ENCODE measurements at places on chromosomes 2 and 18.

- no peaks in the 10 kb centered on the region for H3K36me3 ChIP-seq
- no peak for DNase-seq
- no peak overlapping the region for H3K4me3 ChIP-seq
- H3K27ac ChIP-seq = no peak overlapping the region
- peaks cover 2% of the 10 kb centered on the region for H3K27me3 ChIP-seq
- no peaks in the 10 kb centered on the region for H3K4me1 ChIP-seq
Observed at GRCh38 chr2:48719480-48720177, 35.9 kb downstream of the LHCGR start.

DNA sequence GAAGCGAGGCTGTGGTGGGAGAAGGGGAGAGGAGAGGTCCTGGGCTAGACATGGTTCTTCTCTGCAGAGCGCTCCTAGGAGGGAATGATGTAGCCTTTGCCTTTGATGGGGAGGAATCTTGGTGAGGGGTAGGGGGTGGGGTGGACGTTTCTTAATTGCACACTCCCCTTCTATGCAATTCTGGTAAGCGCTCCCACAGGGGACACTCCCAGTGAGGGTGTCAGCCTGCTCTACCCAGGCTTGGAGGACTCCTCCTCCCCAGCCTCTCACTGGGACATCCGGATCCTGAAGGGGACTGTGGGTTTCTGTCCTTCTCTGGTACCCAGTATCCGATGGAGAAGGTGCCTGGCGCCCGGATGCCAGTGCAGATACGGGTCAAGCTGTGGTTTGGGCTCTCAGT is 114.3 kb downstream of the DYSF start:
- DNase-seq = no peak
- H3K4me3 ChIP-seq = no peak overlapping the region
- H3K27me3 ChIP-seq = no peaks in the 10 kb centered on the region
- no peak overlapping the region for H3K27ac ChIP-seq
- H3K36me3 ChIP-seq = no peaks in the 10 kb centered on the region

- DNase-seq = no peak
- H3K4me3 ChIP-seq = no peak overlapping the region
- H3K4me1 ChIP-seq = peaks cover 17% of the 10 kb centered on the region
- H3K36me3 ChIP-seq = peaks cover 15% of the 10 kb centered on the region
Observed at GRCh38 chr2:233498126-233498525, 68.5 kb downstream of the USP40 start.

GRCh38 chr2:62197011-62197924 is 1.4 kb downstream of the B3GNT2 start:
- no peaks in the 10 kb centered on the region for H3K27me3 ChIP-seq
- H3K4me3 ChIP-seq = peak overlapping the region; percentile 87
- peaks cover 11% of the 10 kb centered on the region for H3K36me3 ChIP-seq
- peaks cover 52% of the 10 kb centered on the region for H3K4me1 ChIP-seq

GRCh38 chr2:37843556-37843955 is 81.5 kb upstream of the RMDN2 start:
- no peak overlapping the region for H3K27ac ChIP-seq
- H3K4me1 ChIP-seq = no peaks in the 10 kb centered on the region
- no peak overlapping the region for H3K4me3 ChIP-seq

DNA sequence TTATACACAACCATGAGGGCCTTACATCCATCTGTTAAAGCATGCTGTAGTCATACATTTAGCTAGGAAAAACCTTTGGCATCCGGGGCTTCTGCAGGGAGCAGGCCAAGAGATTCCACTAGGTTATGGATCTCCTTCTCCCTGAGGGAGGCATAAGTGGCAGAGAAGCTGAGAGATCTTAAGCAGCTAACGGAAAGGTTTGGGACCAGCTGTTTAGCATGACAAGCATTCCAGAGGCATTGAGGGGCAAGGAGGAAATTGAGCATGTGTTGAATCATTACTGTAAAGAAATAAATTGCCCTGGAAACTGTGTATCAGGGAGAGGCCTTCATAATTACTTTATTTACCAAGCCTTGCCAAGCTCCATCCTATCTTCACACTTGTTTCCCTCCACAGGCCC is 643.1 kb downstream of the CNTNAP5 start:
- H3K4me3 ChIP-seq = no peak overlapping the region
- no peaks in the 10 kb centered on the region for H3K4me1 ChIP-seq
- no peak overlapping the region for H3K27ac ChIP-seq
- H3K36me3 ChIP-seq = no peaks in the 10 kb centered on the region
- H3K27me3 ChIP-seq = no peaks in the 10 kb centered on the region

All from activated T-helper 1 cell treated with anti-CD3 and anti-CD28 coated beads, Interleukin-12 subunit alpha, Interleukin-12 subunit beta, Interleukin-2, Interleukin-4 antibody, amounts not matched to agents 30 ng/mL and 10 ng/mL and 1 ng/mL, durations not matched to agents 14 hours and 24 hours and 36 hours (primary cell).